Kidney epithelial cell (primary cell): ENCODE measurements at places on chromosomes 1 and 21. TPM values are rescaled to one million over a fixed set of nuclear protein-coding genes. Genes with fewer than 3 reads are reported as not detected.

The COL16A1 gene
- total RNA-seq, result 9.2 and 10.8 TPM in 2 replicates

The GUCA2B gene
- not detected in 2 replicates for total RNA-seq

The GJA9 gene
- total RNA-seq, result not detected in 2 replicates

The COL9A2 gene
- total RNA-seq, result 19.7 and 20.2 TPM in 2 replicates

The DMRTA2 gene
- total RNA-seq, result not detected in 2 replicates

The B3GALT5 gene
- total RNA-seq, result 4.3 and 5.8 TPM in 2 replicates

The PRAMEF1 gene
- total RNA-seq, result not detected in 2 replicates

The AVPR1B gene
- total RNA-seq, result not detected in 2 replicates
